T-helper 1 cell (primary cell): ENCODE measurements at places on chromosomes 6 and 20.

- DNase-seq = no peak
Measured at GRCh38 chr6:56770011-56770520, 127.4 kb upstream of the DST start.

- DNase-seq = no peak
Measured at GRCh38 chr6:14918200-14918907, 327.5 kb upstream of the JARID2 start.

DNA sequence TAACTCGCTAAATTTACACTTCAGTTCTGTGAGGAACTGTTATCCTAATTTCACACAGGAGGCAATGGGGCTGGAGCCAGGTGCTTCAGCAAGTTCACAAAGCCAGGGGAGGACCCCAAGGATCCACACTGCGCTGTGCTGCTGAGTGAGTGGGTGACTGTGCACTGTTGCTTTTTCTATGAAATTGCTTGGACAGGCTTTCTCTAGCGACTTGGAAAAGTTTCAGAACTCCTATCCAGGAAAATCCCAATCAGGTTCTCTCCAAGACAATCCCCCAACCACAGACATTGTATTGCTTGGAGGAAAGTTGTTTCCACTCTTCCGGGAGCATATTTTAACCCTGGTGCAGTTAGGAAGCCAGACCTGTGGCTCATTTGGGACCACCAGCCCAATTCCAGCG is 175.9 kb upstream of the CST7 start:
- DNase-seq = no peak

DNA sequence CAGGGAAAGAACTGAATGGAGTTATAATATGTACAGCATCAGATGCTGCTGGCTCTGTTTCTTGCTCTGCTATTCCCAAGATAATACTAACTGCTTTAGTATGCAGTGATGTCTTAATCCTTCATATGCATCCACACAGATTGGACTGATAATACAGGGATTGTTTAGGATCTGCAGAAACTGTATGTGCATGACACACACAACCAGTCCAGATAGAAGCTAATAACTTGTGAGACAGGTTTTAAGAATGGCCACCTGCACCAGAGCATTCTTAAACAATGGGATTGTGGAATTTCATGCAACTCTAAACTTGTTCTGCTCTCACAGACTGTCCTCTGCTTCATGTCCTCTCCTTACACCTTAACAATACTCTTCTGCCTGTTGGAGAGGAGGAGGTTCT is 90.9 kb downstream of the SPTLC3 start:
- no peak for DNase-seq

- no peak for DNase-seq
Measured at GRCh38 chr6:97701801-97702200, 418.8 kb upstream of the MMS22L start.

DNA sequence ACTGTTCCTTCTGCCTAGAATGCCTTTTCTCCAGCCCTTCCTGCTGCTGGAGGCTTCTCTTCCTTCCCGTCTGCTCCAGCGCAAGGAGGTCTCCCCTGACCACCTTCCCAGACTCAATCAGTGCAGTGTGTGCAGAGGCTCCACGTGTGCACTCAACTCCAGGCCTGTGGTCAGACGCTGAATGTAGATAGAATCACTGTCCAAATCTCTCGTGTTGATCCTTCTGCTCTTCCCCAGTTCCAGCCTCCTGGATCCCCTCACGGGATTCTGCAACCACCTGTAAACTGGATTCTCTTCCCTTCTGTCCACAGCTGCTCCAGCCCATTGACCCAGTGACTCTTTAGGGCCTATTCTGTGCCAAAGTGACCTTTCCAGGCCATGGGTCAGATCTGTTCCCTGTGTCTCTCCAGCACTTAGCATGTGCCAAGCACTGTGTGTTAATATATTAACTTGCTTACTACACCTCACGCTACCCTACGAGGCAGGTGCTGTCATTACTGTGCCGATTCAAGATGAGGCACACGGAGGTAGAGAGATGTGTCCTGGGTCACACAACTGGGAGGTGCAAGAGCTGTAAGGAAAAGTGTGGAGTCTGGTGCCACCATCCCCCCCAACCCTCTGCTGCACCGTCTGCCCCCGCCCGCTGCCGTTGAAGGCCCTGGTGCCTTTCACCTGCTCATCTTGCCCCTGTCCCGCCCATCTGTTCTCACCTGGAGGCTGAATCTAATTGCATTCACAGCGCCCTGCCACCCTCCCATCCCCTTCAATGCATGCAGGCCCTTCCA is 112.2 kb downstream of the SULF2 start:
- no peak for DNase-seq

GRCh38 chr20:46205349-46205748 is 87.2 kb downstream of the CD40 start:
- peak; percentile 1 for DNase-seq

- DNase-seq = no peak
Measured at GRCh38 chr6:48419992-48420391, 309.0 kb upstream of the PTCHD4 start.

- DNase-seq = no peak
Measured at GRCh38 chr6:16728513-16729182, 32.6 kb downstream of the ATXN1 start.

GRCh38 chr6:4941782-4942672 is 61.8 kb downstream of the RPP40 start:
- DNase-seq = no peak

DNA sequence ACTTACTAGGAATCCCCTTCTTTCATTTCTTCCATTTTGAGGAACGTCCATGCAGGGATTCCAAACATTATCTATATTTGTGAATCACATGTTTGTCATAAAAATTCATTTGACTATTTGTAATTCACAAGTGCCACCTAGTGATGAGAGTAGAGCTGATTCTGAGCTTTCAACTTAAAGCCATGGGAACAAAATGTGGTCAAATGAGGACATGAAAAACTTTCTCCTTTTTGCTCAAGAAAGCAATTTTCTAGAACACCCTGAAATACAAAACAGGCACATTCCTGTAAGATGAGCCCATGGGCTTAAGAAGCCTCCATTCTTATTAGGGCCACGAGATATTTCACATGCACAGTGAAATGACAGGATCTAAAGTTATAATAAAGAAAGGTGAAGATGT is 12.3 kb downstream of the MAP3K7 start:
- no peak for DNase-seq

GRCh38 chr6:42618686-42619085 is 54.9 kb downstream of the UBR2 start:
- no peak for DNase-seq
